ENCODE measurements at places on chromosomes 13 and 19.
A peak's percentile ranks its signal among the peaks of the same experiment; 100 is the strongest.

DNA sequence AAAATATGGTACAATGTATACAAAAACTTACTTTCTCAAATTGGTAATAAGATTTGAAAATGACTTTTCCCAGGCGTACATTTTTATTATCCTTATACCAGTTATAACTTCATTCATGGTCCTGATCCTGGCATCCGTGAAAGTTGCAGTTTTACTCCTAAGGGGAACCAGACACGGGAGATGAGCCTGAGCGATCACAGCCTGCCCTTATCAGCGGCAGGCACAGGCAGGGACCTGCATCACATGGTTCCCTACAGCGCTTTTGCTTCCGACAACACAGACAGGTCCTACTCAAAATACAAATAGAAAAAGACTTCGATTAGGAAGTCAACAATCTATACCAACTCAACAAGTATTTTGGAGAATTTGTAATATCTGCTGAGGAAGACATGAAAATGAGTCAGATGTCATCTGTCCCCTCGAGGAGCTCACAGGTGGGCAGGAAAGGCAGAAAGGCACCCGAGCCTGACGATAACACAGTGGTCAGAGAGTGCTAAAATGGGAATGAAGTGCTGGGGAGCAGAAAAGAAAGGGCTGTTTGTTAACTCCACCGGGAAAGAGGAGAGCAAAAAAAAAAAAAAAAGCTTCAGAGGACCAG, 93.4 kb downstream of the ABCC4 start:
- no peak for DNase-seq

DNA sequence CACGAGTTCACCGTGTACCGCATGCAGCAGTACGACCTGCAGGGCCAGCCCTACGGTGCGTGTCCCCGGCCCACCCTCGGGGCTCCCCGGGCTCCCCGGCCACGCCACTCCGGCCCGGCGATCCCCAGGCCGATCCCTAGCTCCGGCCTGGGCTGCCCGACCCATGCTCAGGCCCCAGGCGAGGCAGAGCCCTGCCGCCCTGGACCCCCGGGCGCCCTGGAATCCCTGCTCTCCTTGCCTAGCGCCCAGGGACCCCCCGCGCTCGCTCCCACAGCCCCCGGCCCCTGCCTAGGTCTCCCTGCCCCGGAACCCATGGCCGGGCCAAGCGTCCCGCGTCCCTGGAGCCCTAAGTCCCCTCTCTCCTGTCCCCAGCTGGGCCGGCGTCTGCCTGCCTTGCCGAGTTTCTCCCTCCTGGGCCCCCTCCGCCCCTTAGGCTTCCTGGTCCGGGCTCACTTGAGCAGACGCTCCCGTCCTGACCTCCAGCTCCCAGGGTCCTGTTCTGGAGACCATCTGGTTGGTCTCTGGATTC, 494 bp downstream of the NCLN start:
- no peak for DNase-seq

DNA sequence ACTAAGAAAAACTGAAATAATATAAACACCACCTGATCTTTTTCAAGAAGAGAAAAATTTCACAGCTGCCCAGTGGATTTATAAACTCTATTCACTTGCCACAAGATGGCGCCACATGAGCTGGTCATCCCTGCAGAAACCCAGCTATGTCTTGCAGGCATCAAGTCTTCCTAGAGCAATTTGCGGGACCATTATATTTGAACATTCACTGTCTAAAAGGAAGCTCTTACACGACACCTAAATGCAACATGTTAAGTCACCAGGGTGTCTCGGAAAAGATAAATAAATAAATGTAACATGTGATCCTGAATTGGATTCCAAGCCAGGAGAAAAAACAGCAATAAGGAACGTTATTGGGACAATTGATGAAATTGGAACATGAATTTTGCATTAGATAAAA, 20.3 kb upstream of the AKT2 start:
- peak; percentile 75 for DNase-seq

GRCh38 chr13:61406275-61406674, 9.4 kb downstream of the PCDH20 start:
- DNase-seq, result no peak

DNA sequence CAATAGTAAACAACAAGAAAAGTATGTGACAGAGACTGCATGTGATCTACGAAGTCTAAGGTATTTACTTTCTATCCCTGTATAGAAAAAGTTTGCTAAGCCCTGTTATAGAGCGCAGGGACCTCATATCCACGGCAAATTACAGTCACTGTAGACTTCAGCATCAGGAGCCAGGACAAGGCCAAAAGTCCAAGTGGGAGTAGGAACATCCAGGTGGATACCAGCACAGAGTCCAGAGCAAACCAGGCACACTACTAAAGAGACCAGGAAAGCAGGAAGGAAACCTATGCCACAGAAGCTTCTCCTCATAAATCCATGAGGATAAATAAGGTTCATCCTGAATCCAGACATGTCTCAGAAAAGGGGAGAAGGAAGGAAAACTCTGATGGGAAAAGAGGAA, 342.2 kb upstream of the HTR2A start:
- no peak for DNase-seq
